ENCODE measurements at places on chromosomes 12 and 14.
A peak's percentile ranks its signal among the peaks of the same experiment; 100 is the strongest.

- no peak for DNase-seq
These were observed 50.8 kb downstream of the TSHR start for GRCh38 chr14:81006266-81006665.

DNA sequence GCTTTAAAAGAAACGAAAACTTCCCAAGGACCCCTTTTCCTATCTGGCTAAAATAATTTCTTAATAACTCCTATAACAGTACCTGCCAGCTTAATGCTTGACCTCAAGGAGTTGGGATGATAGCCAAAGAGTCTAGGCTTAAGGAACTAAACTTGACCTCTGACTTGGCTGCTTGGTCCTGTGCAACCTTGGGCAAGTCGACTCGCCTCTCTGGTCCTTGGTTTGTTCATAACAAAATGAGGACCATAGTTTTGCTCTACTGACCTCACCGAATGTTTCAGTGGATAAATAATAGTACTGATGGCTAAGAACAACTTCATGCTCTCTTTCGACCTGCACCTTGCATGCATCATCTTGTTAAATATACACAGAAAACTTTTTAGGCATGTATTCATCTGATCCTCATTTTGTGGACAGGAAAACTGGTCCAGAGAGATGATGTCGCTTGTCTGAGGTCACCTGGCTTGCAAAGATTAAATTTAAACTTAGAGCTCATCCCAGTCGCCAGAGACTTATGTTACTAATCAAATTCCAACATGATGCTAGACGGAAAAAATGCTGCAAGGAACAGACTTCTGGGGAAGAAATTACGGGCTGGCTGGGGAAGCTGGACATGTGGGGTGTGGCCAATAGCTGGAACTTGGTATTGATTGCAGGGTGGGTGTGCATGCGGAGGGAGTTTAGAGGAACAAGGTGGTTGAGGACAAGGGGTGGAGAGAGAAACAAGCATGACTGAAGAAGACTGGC is 38.0 kb upstream of the WSCD2 start:
- DNase-seq = no peak

- no peak for DNase-seq
These were observed 25.2 kb downstream of the NID2 start for GRCh38 chr14:52043690-52044089.

DNA sequence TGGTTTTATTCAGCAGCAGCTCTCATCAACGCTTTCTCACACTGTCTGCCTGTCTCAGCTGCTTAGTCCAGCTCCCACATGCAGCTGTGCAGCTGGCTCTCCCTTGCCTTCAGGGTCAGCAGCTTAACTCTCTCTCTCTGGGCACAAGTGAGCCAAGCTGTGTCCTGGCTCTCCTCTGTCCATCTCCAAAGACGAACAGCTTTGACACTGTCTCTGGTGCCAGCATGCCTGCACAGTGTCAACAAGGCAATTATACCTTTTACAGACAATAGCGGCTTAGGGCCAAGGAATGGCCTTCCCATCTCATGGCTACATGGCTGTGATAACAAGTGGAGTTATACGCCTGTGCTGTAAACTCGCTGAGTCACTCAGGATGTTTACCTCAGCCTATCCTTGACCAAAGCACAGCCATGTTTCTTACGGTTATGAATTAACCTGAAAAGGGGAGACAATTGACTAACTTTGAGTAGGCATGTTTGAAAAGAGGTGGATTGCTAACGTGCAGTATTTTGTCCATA is 38.4 kb upstream of the MANSC4 start:
- no peak for DNase-seq

GRCh38 chr14:92527721-92528120 is 14.1 kb downstream of the RIN3 start:
- DNase-seq = peak; percentile 65

- no peak for DNase-seq
These were observed 12.6 kb upstream of the FAM222A start for GRCh38 chr12:109701064-109701463.

DNA sequence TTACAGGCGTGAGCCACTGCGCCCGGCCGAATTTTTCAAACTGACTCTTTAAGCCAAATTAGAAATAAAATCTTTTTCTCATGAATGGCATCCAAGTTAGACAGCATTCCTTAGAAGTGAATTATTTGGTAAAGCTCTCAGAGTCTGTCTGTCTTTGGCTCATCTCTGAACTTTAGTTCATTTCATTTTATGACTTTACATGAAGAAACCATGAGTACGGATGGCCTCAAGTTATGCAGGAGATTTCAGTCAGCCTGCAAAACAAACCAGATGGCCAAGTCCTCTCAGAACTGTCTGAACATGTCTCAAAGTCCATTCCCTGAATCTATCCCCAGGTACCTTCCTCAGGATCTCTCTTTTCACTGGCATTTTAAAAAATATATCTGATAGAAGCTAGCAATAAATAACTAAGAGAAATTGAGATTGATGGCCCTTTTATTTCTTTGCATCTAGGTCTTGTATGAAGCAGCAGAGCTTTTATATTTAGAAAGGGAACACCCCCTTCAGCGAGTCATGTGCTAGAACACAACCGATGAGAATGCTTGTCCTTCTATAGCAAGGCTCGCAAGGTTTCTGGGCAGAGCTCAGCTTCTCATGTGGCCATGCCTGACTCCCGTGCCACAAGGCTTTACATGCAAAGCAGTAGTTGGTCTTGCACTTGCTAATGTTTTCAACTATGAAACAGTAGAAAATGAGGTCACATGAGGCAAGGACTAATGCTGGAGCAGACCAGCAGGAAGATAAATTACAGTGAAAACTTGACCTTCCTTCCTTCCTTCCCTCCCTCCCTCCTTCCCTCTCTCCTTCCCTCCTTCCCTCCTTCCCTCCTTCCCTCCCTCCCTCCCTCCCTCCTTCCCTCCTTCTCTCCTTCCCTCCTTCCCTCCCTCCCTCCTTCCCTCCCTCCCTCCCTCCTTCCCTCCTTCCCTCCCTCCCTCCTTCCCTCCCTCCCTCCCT is 125.0 kb downstream of the AKAP6 start:
- DNase-seq = peak; percentile 37
